ENCODE measurements at places on chromosomes 13 and 19.

- H3K4me3 ChIP-seq, result no peak overlapping the region
- H3K27ac ChIP-seq, result no peak overlapping the region
- no peaks in the 10 kb centered on the region for H3K27me3 ChIP-seq
- H3K36me3 ChIP-seq, result no peaks in the 10 kb centered on the region
Measured at GRCh38 chr13:21461131-21461530, 2.0 kb upstream of the ZDHHC20 start.

DNA sequence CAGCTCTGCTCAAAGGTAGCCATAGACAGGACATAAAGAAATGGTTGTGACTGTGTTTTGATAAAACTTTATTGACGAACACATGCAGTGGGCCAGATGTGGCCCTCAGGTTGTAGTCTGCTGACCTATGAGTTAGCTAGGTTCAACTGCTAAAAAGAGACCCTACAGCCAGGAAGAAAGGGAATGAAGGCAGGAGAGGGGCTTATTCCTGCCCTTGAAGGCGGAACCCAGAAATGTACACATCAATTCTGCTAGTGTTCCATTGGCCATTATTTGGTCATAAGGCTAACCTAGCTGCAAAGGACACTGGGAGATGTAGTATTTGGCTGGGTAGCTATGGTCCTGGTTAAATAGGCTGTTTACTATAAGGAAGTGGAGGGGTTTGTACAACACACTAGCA, 18.0 kb downstream of the APBA3 start:
- H3K4me1 ChIP-seq, result no peaks in the 10 kb centered on the region
- H3K27me3 ChIP-seq, result no peaks in the 10 kb centered on the region
- H3K36me3 ChIP-seq, result no peaks in the 10 kb centered on the region
- H3K27ac ChIP-seq, result no peak overlapping the region
- DNase-seq, result no peak

DNA sequence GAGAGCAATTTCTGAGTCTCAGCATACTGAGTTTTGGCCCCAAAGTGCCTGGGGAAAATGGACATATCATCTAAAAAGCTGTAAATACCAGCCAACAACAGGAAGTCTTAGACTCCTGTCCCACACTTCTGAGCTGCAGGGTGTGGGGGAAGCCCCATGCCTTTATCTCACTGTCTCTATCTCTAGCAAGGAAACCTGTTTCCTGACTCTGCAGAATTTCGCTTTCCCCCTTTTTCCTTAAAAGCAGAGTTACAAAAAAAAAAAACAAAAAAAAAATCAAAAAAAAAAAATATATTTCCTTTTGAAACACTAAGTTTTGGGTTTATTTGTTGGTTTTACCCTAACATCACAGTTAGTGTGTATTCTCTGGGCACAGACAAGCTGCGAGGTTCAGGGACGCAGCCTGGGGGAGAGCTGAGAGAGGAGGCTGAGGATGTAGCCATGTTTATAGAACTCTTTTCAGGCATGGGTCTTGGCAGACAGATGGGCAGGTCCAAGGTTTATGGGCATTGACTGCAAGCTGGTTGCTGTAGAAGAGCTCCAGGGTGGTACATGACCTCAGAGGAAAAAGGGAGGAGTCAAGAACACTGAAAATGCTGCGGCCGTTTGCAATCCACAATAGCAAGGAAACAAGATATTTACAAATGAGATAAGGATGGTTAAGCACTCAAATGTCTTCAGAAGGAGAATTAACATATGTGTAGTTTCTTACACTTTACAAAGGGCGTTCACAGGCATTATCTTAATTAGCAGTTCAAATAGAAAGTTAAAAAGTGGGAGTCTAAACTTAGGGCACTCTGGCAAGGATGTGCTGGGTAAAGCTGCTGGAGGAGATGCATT, 4.9 kb downstream of the MBNL2 start:
- H3K36me3 ChIP-seq, result no peaks in the 10 kb centered on the region
- H3K27me3 ChIP-seq, result peaks cover 95% of the 10 kb centered on the region
- H3K4me3 ChIP-seq, result peak overlapping the region; percentile 25
- peak; percentile 83 for DNase-seq

DNA sequence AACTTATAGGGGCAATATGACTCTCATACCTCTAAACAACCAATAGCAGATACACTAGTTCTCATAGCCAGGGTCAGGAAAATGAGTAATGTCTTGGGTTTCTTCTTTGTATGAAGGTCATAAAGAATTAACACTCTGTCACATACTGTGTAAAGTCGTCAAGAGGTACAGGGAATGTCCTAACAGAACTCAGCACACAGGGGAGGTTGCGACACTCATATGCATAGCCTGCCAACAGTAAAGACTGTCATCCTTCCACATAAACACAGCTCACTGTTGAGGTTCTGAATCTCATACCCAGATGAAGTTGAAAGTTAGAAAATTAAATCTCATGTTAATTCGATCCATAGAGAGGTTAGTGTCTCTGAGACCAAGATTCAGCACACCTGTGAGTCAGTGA, 34.2 kb upstream of the ZNF254 start:
- DNase-seq, result no peak
- no peaks in the 10 kb centered on the region for H3K27me3 ChIP-seq
- peaks cover 89% of the 10 kb centered on the region for H3K36me3 ChIP-seq
- no peak overlapping the region for H3K4me3 ChIP-seq
- H3K4me1 ChIP-seq, result no peaks in the 10 kb centered on the region
- H3K27ac ChIP-seq, result no peak overlapping the region

DNA sequence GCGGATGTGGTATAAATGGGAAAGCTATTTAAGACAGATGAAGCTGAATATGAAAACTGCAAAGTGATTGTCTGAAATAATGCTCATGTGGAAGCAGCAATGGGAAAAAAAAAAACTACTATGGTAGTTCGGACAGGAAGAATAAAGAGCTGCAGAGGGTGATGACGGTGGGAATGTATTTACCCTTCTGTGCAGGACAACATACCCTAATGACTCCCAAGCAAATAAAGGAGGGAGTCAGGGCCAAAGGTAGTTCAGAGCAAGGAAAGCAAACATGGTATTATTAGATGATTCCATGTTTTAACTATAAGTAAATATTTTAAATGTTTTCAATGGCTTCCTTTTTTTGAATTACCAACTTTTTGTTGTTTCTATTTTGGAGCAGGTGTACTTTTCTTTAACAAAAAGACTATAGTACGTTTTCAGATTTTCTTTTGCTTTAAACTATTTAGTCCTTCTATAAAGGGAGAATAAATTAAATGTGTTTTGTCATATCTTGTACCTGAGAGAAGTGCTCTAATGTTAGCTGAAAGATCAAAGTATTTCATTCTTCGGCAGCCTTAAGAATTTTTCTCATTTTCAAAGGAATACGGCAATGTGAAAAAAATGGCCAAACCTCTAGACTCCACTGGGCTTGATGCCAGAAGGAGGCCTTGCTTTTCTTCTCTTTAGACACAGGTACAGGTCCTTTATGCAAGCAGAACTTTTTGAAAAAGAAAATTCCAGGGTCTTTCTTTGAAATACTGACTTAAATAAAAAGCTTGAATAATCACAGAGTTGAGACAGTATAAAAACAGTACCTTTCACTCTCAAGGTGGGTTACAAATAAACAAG, 67.8 kb upstream of the ZDHHC20 start:
- no peak overlapping the region for H3K27ac ChIP-seq
- H3K4me3 ChIP-seq, result no peak overlapping the region
- peaks cover 6% of the 10 kb centered on the region for H3K36me3 ChIP-seq
- H3K27me3 ChIP-seq, result no peaks in the 10 kb centered on the region
- no peaks in the 10 kb centered on the region for H3K4me1 ChIP-seq

DNA sequence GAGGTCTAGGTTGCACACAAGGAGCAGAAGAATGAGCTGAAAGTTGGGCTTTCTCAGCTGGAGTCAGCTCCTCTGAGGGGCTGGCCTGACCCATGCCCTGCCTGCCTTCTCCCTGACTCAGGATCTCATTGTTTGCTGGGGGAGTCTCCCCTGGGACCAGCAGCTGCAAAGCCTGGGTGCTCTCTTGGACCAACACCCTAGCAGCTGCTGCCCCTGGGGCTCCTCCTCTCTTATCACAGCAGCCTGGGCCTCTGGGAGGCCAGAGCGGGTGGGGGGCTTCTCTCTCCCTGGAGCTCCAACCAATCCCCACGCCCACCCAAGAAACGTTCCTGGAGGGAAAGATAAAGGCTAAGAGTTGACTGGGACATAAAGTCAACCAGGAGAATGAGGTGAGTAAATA, 1.6 kb upstream of the FCGBP start:
- no peak overlapping the region for H3K4me3 ChIP-seq
- no peak for DNase-seq
- H3K36me3 ChIP-seq, result no peaks in the 10 kb centered on the region
- H3K27ac ChIP-seq, result no peak overlapping the region
- H3K27me3 ChIP-seq, result no peaks in the 10 kb centered on the region

- H3K27me3 ChIP-seq, result no peaks in the 10 kb centered on the region
- no peak overlapping the region for H3K4me3 ChIP-seq
- H3K27ac ChIP-seq, result no peak overlapping the region
- no peak for DNase-seq
- no peaks in the 10 kb centered on the region for H3K4me1 ChIP-seq
Measured at GRCh38 chr19:50300051-50300450, 29.1 kb downstream of the KCNC3 start.

DNA sequence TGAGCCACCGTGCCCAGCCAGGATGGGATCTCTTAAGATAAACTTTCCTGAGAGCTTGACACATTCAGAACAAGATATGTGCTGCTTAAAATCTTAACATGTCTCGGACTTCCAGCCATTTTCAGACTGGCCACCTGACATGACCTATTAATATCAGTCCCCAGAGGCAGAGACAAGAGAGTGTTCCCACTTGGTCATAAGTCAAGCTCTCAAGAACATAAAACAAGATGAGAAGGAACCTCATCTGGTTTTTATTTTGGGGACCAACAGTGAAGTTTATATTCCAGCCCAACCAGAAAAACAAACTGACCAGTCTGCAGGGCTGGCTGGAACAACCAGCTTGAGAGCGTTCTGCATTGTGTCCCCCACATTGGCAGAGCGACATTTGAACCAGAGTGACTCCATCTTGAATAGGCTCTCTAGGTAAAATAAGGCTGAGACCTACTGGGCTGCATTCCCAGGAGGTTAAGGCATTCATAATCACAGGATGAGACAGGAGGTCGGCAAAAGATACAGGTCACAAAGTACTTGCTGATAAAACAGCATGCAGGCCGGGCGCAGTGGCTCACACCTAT, 21.8 kb upstream of the PLEKHF1 start:
- no peaks in the 10 kb centered on the region for H3K27me3 ChIP-seq
- H3K36me3 ChIP-seq, result no peaks in the 10 kb centered on the region
- H3K4me1 ChIP-seq, result no peaks in the 10 kb centered on the region

DNA sequence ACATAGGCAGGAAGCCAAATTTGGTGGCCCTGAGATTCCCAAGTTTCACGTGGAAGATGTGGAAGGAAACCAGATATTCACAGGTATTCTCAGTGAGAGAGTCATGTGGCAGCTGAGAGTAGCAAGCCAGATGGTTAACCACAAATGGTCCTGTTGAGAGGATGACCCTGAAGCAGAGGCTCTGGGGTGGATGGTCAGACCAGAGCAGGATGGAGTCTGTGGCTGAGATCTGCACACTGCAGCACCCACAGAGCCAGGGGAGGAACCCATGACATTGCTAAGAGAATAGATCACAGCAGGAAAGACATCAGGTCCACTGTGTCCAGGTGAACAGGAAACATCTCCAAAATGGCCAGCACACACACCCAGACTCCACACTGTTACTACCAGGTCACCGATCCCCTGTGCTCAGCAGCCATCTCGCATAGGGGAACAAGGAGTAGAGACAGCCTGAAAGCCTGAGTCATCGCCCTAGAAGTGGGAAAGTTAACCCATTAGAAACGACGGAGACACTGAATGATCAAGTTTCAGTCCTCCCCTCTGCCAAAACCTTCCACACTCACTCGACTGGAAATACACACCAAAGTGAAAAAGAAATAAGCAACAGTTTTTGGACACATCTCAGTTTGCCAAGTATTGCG, 160.0 kb downstream of the RBM26 start:
- no peak overlapping the region for H3K27ac ChIP-seq
- no peaks in the 10 kb centered on the region for H3K36me3 ChIP-seq
- no peak overlapping the region for H3K4me3 ChIP-seq
- H3K27me3 ChIP-seq, result no peaks in the 10 kb centered on the region
- DNase-seq, result peak; percentile 49

GRCh38 chr19:29927944-29928625, 14.0 kb upstream of the URI1 start:
- no peaks in the 10 kb centered on the region for H3K36me3 ChIP-seq
- no peaks in the 10 kb centered on the region for H3K4me1 ChIP-seq
- peak; percentile 67 for DNase-seq
- no peaks in the 10 kb centered on the region for H3K27me3 ChIP-seq
- H3K27ac ChIP-seq, result no peak overlapping the region
